Renal cortical epithelial cell (primary cell): ENCODE measurements at places on chromosomes 13 and 19. TPM values are rescaled to one million over a fixed set of nuclear protein-coding genes. Genes with fewer than 3 reads are reported as not detected.

The IFNL2 gene
- not detected in 2 replicates for total RNA-seq

The NLRP4 gene
- not detected in 2 replicates for total RNA-seq

The MCEMP1 gene
- total RNA-seq = not detected in 2 replicates

The PGLYRP2 gene
- not detected in 2 replicates for total RNA-seq

The SERTAD3 gene
- 13.2 and 21.5 TPM in 2 replicates for total RNA-seq

The CEACAM4 gene
- not detected in 2 replicates for total RNA-seq

The SMIM44 gene
- total RNA-seq = 2.1 TPM in 1 of 2 replicates, not detected in the other

The TMEM145 gene
- total RNA-seq = not detected in 2 replicates

The SULT2A1 gene
- not detected in 2 replicates for total RNA-seq

The ZNF558 gene
- total RNA-seq = 15.3 and 39.4 TPM in 2 replicates

The HCN2 gene
- 0.55 TPM in 1 of 2 replicates, not detected in the other for total RNA-seq

The IFI30 gene
- total RNA-seq = 20.8 and 25.1 TPM in 2 replicates

The CRLF1 gene
- 0.30 TPM in 1 of 2 replicates, not detected in the other for total RNA-seq

The ATXN8OS gene
- not detected in 2 replicates for total RNA-seq

The CFAP97D2 gene
- not detected in 2 replicates for total RNA-seq

The COX6B2 gene
- total RNA-seq = 0.25 TPM in 1 of 2 replicates, not detected in the other

The GJB2 gene
- total RNA-seq = 0.75 and 13.2 TPM in 2 replicates

The OR10H1 gene
- 0.45 and 1.7 TPM in 2 replicates for total RNA-seq

The FFAR2 gene
- not detected in 2 replicates for total RNA-seq

The KLK4 gene
- not detected in 2 replicates for total RNA-seq

The SIGLEC12 gene
- total RNA-seq = not detected in 2 replicates

The DLL3 gene
- total RNA-seq = 0.05 TPM in 1 of 2 replicates, not detected in the other

The STOML3 gene
- not detected in 2 replicates for total RNA-seq

The EPS8L1 gene
- 7.0 and 40.5 TPM in 2 replicates for total RNA-seq

The SGTA gene
- total RNA-seq = 34.4 and 47.2 TPM in 2 replicates

The NCR1 gene
- total RNA-seq = not detected in 2 replicates

The SIGLECL1 gene
- not detected in 2 replicates for total RNA-seq

The KLK7 gene
- total RNA-seq = 0.30 and 10.8 TPM in 2 replicates

The CALR3 gene
- not detected in 2 replicates for total RNA-seq

The SLITRK6 gene
- 0.17 TPM in 1 of 2 replicates, not detected in the other for total RNA-seq

The C19orf73 gene
- 0.45 TPM in 1 of 2 replicates, not detected in the other for total RNA-seq

The VSTM1 gene
- total RNA-seq = not detected in 2 replicates

The SIAH3 gene
- total RNA-seq = under 0.01 and 0.60 TPM in 2 replicates

The THSD8 gene
- total RNA-seq = not detected in 2 replicates

The ZNF486 gene
- total RNA-seq = 38.0 and 39.8 TPM in 2 replicates

The ZNF568 gene
- 4.2 and 14.4 TPM in 2 replicates for total RNA-seq

The TPTE2 gene
- not detected in 2 replicates for total RNA-seq

The AP2S1 gene
- total RNA-seq = 117 and 122 TPM in 2 replicates

The IZUMO2 gene
- total RNA-seq = not detected in 2 replicates

The ZNF726 gene
- total RNA-seq = 3.2 and 3.8 TPM in 2 replicates

The CDC42EP5 gene
- 4.7 and 26.7 TPM in 2 replicates for total RNA-seq

The CEACAM5 gene
- not detected in 2 replicates for total RNA-seq

The EXOC3L2 gene
- not detected in 2 replicates for total RNA-seq

The RNF113B gene
- total RNA-seq = not detected in 2 replicates

The APOC1 gene
- 0.20 and 5.4 TPM in 2 replicates for total RNA-seq

The SLC25A41 gene
- 0.10 TPM in 1 of 2 replicates, not detected in the other for total RNA-seq

The NRTN gene
- 0.17 and 0.20 TPM in 2 replicates for total RNA-seq

The KIR3DL2 gene
- total RNA-seq = not detected in 2 replicates

The SYNE4 gene
- total RNA-seq = 1.0 and 4.5 TPM in 2 replicates

The IL27RA gene
- 4.7 and 14.1 TPM in 2 replicates for total RNA-seq

The FCAR gene
- not detected in 2 replicates for total RNA-seq

The TPRX2 gene
- total RNA-seq = not detected in 2 replicates

The FLT1 gene
- 0.05 and 3.1 TPM in 2 replicates for total RNA-seq

The TUBA3C gene
- total RNA-seq = not detected in 2 replicates

The PLEKHA4 gene
- total RNA-seq = 6.8 and 14.4 TPM in 2 replicates

The POLD1 gene
- total RNA-seq = 23.9 and 34.7 TPM in 2 replicates
